Effector CD8-positive, alpha-beta T cell (primary cell): ENCODE measurements at places on chromosomes 5 and 9.

GRCh38 chr9:22005021-22005701, 3.9 kb downstream of the CDKN2B start:
- no peak for DNase-seq

- no peak for DNase-seq
Measured at GRCh38 chr5:58933891-58934628, 351.2 kb downstream of the RAB3C start.

- DNase-seq, result no peak
Measured at GRCh38 chr9:34267660-34268059, 61.4 kb downstream of the KIF24 start.

GRCh38 chr9:682633-683508, 158.6 kb upstream of the DMRT1 start:
- no peak for DNase-seq

DNA sequence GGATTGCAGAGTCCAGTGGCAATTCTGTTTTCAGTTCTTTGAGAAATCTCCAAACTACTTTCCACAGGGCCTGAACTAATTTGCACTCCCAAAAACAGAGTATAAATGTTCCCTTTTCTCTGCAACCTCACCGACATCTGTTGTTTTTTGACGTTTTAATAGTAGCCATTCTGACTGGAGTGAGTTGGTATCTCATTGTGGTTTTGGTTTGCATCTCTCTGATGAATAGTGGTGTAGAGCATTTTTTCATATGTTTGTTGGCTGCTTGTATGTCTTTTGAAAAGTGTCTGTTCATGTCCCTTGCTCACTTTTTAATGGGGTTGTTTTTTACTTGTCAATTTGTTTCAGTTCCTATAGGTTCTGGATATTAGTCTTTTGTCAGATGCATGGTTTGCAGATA, 72.6 kb downstream of the PALM2AKAP2 start:
- DNase-seq, result no peak

DNA sequence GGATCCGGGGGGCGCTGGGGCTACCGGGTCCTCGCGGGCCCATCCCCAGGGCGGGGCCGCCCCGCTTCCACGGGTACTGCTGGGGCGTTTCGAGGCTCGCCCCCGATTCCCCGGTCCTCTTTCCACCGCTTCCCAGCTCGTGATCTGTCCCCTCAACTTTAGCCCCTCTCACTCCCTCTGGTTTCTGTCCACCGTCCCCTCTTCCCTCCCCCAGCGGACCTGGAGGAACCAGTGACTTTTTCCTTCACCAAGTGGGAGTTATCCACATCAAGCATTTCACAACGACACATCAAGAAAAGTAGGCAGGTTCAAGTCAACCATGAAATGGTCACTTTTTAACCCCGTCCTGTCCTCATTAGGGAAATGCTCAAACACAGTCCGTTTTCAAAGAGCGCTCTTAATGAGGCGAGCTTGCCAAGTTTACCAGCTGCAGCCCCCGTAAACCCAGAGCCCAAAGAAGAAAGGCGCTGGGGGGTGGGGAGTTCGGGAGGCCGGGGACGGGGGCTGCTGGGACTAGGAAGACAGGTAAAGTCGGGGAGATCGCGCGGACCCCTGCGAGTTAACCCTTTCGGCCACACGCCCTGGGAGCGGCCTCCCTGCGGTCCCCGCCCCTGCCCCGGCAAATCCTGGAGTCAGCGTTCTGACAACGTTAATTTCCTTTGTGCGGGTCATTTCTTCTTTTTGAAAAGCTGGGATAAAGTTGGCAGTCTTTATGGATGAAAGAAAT, 2.1 kb upstream of the NFIB start:
- no peak for DNase-seq

DNA sequence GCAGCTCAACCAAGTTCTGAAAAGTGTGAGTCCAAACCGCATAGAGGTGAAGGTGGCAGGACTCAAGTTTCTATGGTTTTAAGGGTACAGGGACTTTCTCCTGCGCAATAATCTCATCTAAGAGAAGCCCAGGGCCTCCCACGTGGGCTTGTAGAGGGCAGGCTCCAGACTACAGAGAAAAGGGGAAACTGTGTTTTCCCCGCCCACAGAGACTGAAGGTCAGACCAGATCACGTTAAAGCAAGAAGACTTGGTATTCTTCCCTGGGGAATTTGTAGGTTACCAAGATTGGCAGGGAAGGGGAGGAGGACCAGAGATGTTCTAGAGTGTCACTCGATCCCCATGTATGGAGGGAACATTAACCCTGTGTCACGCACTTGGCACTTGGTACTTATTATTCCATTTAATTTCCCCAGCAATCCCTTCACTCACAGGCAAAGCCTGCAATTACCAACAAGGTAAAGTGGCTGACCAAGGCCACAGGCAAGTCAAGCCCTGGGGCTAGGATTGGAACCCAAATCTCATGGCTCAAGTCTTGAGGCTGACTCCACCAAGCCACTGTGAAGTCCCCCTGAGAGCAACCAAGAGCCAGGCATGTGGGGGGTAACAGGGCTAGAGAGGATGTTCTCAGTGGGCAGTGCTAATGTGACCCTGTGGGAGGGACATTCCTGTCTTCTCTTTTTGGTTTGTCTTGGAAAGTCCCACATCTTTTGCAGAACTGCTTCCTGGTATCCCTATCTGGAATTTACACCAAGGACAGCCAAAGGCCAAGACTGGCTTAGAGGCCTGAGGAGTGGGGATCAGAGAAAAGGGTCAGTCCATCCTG, 18.3 kb upstream of the NEK6 start:
- no peak for DNase-seq

DNA sequence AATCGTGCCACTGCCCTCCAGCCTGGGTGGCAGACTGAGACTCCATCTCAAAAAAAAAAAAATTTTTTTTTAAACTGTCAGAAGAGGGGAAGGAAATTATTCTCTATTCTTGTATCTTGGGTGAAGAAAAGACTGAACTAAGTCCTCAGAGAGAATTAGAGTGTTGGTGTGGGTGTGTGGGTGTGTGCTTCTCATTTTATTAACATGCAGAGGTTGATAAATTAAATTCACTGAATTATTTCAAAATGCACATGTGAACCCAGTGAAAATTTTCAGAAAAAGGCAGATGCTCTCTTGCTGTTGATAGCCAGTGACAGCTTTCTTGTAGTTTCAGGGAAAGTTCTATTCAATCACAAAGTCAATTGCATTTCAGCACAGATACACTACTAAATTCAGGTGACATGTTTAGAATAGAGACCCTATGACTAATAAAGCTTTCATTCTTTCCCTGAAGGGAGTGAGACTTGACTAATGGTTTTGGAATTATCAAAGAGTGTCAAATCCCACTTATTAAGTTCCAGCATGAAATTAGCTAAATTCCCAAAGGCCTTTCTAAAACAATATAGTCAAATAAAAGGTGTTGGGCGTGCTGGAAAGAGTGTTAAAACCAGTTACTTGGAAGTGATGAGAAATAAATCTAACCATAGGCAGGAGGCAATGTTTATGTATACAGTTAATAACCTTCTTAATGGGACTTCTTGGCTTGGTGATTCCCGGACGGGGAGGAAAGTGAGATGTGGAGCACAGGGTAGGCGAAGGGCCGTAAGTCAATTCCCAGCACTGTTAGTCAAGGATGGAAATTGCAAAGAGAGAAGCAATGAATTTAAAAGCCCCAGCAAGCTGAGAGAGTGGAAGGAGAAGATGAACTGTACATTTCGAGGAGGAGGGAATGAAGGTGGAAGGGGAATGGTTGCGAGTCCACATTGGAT, 103.2 kb upstream of the SPATA31D4 start:
- no peak for DNase-seq

GRCh38 chr5:6700685-6701355, 12.4 kb upstream of the TENT4A start:
- DNase-seq, result no peak

DNA sequence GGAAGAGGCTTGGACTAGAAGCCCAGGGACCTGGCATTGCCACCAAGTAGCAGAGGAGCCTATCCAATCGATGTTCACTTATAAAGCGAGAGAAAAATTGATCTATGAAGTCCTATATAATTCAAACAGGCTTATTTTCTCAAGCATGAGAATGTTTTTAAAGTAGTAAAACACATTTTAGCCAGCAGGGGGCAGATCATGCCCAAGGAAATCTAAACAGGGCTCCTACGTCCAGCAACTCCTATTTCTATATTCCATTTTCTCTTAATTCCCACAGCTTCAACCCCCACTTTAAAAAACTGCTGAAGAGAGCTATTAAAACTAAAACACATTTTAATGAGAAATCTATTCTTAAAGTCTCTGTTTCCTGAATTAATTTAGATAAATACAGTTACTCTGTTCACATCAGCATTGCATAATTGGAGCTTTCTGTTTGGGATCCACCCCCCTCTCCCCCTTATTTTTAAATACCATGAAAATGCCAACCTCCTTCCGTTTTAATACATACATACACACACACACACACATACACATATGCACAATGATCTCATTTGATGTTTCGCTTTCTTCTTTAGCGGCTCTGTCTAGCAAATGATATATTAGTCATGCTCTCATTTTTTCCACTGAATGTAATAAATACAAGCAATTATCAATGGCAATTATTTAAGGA, 144.9 kb downstream of the MYO10 start:
- no peak for DNase-seq

DNA sequence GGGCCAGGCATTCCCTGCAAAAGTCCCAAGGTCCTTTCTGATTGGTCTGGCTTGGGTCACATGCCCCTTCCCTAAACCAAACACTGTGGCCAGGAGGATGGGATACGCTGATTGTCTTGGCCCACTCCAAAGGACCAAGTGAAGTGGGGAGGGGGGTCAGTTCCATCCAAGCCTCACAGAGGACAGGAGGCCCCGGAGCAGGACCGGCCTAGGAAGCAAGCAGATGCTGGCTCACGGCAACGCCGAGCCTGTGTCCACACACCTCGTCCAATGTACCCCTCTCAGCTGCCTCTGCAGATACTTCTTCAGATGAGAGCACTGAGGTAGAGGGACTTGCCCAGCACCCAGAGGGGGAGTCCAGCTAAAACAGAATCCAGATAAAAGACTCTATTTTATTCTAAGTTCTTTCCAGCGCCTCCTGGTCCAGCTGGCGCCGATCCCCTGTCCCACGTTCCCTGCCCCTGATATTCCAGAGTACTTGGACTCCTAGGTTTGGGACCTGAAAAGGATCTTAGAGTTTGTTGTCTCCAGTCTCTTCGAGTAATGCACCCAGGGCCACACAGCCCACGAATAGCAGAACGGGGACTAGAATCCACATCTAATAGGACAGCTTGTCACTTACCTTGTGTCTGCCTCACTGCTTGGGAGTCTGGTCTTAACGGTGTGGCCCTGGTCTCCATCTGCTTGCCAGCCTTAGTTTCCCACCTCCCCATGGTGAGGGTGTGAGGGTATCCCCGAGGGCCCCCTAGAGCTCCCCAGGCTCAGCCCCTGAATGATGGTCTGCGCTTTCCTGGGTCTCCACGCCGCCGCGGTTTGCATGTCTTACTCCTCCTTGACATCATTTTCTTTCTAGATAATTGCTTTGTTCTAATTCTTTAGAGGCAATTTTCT, 72.4 kb upstream of the UNC5A start:
- no peak for DNase-seq

DNA sequence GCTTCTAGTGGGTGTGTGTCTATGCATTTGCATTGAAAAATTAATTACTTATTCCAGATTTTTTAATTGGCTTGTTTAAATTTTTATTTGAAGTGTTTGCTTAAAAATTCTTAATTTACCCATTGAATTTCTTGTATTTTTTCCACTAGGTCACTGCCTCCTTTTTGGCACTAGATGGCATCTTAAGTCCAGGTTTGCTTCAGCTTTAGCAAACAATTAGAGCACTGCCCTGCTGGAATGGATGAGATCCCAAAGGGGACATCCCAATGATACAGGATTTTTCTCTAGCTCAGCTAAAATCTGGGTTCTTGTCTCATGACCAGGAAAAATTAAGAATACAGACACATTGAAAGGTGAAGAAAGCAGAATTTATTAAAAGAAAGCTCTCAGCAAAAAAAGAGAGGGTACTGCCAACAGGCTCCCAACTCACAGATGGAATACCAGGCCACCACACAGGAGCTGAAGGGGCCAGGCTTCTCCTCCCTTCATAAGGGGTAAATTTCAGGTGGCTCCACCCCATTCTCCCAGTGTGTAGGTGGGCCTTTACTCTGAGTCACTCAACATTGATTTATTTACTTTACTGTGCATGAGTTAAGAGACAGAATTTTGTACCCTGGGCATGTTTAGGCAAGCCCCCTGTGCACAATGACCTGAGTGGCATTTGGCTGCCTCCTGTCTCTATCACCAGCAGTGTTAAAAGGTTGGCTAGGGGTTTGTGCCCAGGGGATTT, 532.4 kb downstream of the ANXA1 start:
- no peak for DNase-seq

DNA sequence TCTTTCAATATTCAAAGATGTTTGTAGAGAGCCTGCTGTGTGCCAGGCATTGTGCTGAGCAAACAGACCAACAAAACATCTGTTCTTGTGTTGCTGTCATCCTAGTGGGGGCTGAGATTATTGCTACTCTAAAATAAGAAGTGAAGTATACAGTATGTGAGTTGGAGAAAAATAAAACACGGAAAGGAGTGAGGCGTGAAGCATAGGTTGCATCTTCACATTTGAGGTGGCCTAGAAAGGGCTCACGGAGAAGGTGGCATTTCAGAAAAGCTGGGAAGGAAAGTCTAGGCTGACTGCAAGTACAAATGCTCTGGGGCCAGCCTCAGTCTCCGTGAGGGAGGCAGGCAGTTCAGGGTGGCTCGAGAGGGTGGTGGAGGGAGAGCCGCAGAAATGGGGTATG, 80.3 kb downstream of the CSNK1A1 start:
- no peak for DNase-seq

DNA sequence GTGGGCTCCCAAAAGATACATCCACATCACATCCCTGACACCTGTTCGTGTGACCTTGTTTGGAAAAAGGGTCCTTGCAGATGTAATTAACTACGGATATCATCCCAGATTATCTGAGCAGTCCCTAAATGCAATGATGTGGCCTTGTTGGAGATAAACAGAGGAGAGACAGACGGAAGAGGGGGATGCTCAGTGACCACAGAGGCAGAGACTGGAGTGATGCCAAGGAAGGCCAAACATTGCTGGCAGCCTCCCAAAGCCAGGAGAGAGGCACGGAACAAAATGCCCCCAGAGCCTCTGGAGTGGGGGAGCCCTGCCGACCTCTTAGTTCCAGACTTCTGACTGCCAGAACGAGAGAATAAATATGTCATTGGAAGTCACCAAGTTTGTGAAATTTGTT, 15.0 kb upstream of the VAV2 start:
- DNase-seq, result no peak

GRCh38 chr5:98935206-98935605, 6.4 kb upstream of the CHD1 start:
- no peak for DNase-seq

DNA sequence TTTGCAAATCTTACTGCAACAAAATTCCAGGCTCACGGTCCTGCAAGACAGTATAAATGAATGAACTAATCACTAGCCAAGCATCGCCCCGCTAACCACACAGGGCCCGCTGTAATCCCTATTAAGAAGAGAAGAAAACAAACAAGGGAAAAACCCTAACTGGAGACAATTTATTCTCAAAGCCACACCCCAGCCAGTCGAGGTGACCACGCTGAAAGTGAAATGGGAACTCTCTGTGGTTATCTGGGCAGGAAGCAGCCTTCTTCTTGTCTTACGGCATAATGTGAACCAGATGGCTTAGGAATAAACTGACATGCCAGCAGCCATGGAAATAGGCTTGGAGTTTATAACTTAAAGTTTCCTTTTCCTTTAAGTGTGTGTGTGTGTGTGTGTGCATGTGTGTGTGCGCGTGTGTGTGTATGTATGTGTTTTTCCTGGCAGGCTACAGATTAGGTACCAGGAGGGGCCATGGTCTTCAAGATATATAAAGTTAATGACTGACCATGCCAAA, 120.2 kb downstream of the SEMA6A start:
- no peak for DNase-seq
